ENCODE measurements at places on chromosomes 11 and 22. TPM values are rescaled to one million over a fixed set of nuclear protein-coding genes. Genes with fewer than 3 reads are reported as not detected.

DNA sequence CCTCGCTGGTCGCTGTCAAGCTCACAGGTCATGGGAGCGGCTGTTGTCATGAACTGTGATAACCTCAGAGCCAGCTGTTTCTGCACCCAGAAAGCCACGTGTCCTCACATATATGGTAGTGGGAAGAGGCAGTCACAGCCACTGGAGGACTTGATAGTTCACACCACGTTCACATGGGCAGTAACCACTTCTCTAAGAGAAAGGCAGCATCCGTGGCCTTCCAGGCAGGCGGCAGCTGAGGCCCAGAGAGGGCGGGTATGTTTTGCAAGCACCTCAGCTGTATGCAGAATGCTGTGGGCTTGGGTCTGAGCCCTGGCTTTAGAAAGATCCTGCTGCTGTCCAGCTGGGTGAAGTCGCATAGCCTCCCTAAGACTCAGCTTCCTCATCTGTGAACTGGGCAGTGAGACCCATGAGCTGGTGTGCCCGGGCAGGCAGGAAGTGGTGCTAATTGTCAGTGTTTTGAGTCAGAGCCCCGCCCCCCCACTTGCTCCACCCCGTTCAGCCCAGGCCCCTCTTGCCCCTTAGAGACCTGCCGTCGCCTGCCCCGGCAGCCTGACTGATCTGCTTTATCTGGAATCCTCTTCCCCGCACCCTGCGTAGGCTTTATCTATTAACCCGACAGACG lies 13.3 kb downstream of the TTC38 start:
- peak; percentile 15 for DNase-seq

DNA sequence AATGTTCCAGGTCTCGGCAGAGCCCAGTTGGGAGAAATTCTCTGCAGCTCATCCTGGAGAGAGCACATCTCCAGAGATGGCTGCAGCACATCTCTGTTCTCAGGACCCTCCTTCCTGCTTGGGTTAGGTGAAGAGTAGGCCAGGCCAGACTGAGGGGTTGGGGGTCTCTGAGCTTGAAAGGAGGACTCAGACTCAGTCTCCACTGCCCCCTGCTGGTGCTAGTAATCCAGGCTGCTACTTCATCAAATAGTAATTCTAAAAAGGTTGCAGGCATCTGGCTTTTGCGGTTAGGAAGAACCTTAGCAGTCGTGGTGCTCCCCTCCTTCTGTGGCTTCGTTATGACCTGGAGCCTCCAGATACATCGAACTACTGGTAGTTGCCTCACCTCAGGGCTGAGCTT lies 9.7 kb downstream of the TUB start:
- peak; percentile 95 for DNase-seq

Gene THRSP
- total RNA-seq: not detected

Gene GGTLC2
- total RNA-seq: not detected

Gene BTBD18
- not detected for total RNA-seq

GRCh38 chr11:80281194-80281593 lies 840.4 kb upstream of the TENM4 start:
- DNase-seq: no peak

GRCh38 chr22:47032091-47032943 lies 269.9 kb downstream of the TBC1D22A start:
- DNase-seq: no peak

DNA sequence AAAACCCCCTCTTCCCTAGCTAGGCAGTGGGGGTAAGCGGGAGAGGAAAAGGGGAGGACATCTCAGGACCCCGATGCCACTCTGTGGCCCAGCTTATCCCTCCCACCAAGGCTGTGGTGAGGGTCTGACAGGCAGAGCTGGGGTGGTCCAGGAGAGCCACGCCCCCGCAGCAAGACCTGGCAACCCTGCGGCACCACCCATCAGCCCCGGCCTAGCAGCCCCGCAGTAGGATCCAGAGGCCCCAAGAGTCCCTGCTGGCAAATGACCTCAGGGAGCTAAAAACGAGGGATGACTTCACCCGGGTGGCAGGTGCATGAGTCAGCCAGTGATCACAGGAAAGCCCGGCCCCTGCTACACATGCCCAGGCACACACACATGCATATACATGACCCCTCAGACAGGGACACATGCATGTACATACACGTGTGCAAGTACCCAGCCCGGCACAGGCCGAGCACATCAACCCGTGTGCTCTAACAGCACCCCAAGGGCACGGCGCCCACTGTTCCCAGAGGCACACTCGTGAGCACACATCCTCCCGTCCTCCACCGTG lies 32.3 kb downstream of the ARVCF start:
- DNase-seq: no peak

- no peak for DNase-seq
Observed at GRCh38 chr11:75035256-75035655, 46.5 kb downstream of the NEU3 start.

DNA sequence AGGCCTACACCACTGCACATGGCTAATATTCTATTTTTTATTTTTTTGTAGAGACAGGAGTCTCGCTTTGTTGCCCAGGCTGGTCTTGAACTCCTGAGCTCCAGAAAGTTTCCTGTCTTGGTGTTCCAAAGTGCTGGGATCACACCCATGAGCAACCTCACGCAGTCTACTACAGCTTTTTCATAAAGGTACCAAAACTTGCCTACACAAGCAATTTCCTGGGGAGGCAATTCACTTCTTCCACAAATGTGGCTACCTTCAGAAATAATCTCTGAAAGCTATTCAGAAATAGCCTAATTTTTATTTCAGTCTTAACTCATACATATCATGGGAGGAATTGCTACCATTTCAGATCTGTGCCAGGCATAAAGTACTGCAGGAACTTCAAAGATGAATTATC lies 11.4 kb downstream of the SLC35F2 start:
- no peak for DNase-seq

GRCh38 chr11:57321388-57322255 lies 3.1 kb downstream of the TNKS1BP1 start:
- DNase-seq: no peak

- peak; percentile 74 for DNase-seq
Observed at GRCh38 chr11:279966-280705, 1.9 kb downstream of the NLRP6 start.

Gene MMP8
- not detected for total RNA-seq

GRCh38 chr22:24807284-24807950 lies 1.4 kb downstream of the SGSM1 start:
- DNase-seq: peak; percentile 22

DNA sequence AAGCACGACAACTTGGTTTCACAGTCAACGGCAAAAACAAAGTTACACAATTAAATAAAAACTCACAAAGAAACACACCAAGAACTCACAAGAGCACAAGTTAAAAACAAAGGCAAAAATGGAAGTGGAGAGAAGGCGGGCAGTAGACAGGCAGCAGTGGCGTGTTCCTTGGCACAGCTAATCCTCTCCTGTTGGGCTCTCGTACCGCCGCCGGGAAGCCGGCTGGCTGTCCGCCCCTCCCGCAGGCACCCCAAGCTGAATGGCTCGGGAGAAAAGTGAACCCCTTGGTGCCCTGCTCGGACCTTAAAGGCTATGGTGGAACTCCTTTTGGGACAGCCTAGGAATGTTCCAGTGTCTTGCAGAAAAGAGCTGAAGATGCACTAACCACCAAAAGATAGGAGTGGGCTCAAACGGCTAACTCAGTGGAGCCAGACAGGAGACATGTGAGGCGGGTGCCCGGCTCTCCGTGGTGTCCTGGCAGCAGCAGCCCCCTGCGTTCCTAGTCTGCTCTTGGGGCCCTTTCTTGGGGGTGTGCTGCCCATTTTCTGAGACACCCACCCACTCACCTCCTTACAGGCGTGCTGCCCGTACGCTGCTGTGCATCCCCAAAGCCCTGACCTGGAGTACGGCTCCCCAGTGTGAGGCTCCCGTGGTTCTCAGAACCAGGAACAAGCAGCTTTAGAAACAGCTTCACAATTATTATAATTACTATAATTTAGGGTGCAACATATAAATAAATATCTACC lies 86.1 kb upstream of the BID start:
- DNase-seq: no peak

Gene LUZP2
- total RNA-seq: 2.6 TPM

Gene LPXN
- total RNA-seq: 2.3 TPM

DNA sequence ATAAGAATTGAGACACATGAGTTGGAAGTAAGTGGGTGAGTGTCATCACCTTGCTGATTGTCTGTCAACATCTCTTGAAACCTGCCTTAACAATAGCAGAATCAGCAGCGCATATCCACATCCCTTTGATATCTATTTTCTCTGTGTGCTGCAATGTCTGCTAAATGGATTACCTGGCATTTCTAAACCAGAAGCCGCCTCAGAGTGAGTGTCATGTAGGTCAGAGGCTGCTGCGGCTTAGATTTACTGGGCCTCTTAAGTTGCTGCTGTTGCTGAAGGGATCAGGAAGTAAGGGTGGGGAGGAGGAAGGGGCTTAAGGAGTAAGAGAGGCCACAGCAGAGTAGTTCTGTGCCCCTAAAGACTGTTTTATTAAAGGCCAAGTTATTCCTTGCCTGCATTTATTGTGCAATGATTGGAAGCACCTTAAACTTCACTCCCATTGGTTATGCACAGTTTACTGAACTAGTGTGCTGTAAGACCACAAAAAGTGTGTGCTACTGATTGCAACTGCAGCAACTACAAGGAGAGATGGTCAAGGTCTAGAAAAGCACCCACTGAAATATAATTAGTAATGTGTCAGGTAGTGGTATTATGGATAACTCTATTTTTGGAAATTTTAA lies 29.8 kb upstream of the TMEM41B start:
- DNase-seq: no peak

Measured in GM23338 (cell line).